ENCODE measurements at places on chromosomes 12 and 14.
A peak's percentile ranks its signal among the peaks of the same experiment; 100 is the strongest.

DNA sequence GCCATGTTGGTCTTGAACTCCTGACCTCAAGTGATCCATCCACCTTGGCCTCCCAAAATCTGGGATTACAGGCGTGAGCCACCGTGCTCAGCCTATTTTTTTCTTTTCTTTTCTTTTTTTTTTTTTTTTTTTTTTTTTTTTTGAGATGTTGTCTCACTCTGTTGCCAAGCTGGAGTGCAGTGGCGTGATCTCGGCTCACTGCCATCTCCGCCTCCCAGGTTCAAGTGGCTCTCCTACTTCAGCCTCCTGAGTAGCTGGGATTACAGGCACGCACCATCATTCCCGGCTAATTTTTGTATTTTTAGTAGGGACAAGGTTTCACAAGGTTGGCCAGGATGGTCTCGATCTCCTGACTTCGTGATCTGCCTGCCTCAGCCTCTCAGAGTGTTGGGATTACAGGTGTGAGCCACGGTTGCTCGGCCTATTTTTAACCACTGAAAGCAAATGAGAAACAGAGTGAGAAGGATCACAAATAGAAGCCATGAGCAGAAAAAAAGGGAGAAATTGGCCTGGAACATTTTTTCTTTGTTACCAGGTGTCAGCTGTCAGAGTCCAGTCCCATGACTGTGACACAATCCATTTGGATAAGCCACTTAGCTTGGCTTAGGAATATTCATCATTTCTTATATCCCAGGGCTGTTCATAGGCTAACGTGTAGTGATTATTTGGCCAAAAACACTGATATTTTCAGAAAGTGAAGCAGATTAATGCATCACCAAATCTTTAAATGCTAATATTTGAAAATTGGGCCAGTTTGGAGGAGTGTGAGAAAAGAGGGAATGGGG lies 7.9 kb upstream of the NFKBIA start:
- DNase-seq = no peak

GRCh38 chr14:29529418-29529817 lies 398.2 kb downstream of the PRKD1 start:
- DNase-seq = no peak

- no peak for DNase-seq
Observed at GRCh38 chr12:90827567-90827966, 127.4 kb downstream of the CCER1 start.

GRCh38 chr14:76904100-76904739 lies 78.0 kb downstream of the LRRC74A start:
- no peak for DNase-seq

DNA sequence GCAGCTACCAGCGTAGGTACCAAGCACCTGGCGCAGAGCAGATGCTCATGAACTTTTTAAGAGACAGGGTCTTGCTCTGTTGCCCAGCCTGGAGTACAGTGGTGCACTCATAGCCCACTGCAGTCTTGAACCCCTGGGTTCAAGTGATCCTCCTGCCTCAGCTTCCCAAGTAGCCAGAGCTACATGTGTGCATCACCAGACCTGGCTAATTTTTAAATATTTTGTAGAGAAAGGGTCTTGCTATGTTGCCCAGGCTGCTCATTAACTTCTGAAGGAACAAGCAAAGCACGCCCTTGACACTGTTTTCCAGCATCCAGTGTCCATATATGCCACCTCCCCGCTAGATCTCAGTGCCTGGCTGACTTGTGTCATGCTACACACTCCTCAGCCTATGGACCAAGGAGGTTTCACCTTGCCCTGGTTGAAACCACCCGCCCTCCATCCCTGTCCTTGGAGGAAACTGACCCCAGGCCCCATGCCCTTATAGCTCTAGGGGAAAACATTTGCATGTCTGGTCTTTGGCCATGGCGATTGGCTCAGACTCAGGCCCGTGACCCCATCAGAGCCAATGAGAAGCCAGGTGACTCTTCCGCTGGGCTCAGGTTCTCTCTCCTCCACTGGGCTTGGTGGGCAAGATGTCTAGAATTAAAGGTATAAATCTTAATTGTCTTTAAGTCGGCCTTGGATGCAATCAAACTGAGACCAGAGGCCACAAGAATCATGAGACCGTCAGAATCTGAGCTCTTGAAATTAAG lies 26.3 kb downstream of the TESC start:
- no peak for DNase-seq

- DNase-seq = peak; percentile 28
Observed at GRCh38 chr12:64781280-64782190, 22.3 kb upstream of the GNS start.

DNA sequence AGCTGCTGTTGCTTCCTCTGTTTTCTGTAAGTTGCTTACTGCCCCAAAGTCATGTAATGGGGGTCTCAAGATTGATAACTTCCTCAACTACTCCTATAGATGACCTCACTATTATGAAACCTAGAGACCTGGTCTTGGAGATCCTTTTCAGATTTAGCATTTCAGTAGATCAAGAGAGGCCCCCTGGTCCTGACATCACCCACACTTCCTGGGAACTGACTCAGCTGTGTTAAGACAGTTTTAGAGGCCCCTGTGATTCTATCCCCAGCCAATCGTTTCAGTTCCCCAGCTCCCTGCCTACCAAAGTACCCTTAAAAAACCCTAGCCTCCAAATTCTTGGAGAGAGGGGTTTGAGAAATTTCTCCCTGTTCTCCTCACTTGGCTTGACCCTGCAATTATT lies 9.2 kb upstream of the ARG2 start:
- no peak for DNase-seq

DNA sequence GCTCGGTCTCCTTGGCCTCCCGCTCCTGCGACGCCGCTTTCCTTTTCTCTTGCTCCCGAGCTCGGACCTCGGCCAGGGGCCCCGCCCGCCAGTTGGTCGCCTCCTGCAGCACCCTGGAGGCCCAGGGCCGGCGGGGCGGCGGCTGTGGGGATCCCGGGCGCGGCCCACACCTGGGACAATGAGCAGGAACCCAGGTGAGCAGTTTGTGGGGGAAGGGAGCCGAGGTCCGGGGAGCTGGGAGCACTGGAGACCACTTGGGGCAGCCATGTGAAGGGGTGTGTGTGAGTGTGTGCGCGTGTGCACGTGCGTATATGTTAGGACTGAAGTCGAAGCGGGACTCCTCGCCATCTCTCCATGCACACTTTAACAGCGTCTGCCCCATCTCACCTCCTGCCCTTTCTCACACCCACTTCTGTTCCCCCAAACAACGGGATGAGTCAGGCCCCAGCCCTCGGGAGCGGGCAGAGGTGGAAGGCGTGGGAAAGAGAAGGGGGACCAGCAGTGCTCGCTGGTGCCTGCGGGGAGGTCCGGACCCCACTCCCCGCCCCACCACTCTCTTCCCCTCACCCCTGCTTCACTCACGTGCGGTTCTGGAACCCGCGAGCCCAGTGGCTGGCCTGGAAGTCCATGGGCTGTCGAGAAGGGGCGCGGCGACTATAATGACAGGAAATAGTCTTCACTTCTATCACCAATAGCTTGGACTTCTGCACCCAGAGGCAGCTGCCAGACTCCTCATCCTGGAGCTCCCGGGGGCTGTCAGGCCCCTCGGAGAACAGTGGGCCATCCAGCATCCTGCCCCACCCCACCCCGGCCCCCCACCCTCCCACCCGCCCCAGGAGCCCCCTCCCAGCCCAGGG lies 450 bp downstream of the DDN start:
- peak; percentile 54 for DNase-seq

DNA sequence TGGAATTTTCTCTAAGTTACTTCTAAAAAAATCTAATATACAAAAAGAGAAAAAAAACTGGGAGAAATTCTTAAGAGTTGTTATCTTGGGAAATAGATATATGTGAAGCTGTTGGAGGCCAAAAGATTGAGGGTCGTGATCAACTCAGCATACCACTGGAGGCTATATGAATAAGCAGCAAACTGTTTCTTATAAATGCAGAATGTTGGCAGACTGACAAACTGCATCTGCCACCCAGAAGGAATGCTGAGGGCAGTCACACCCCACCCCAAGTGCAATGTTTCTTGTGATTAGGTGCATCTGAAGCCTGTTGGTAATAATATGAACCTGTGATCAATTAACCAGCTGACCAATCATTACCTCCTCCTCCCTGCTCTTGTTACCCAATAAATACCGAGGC lies 818.6 kb upstream of the MGAT4C start:
- DNase-seq = no peak

GRCh38 chr12:82448911-82449578 lies 90.7 kb downstream of the METTL25 start:
- DNase-seq = no peak

- DNase-seq = no peak
Observed at GRCh38 chr12:14941369-14941768, 3.0 kb upstream of the ERP27 start.

GRCh38 chr12:106051853-106052531 lies 86.8 kb downstream of the NUAK1 start:
- no peak for DNase-seq

GRCh38 chr12:51549637-51550036 lies 41.4 kb upstream of the SCN8A start:
- DNase-seq = no peak
